ENCODE measurements at places on chromosomes 1 and 21. TPM values are rescaled to one million over a fixed set of nuclear protein-coding genes. Genes with fewer than 3 reads are reported as not detected.

Gene ADCY10
- total RNA-seq: 1.00 TPM

Gene GPR37L1
- not detected for total RNA-seq

Gene ACTL8
- not detected for total RNA-seq

Gene AKR7A2
- total RNA-seq: 25.5 TPM

Gene YTHDF2
- 97.9 TPM for total RNA-seq

Data from natural killer cell (primary cell).